ENCODE measurements at places on chromosomes 16 and 17.
A peak's percentile ranks its signal among the peaks of the same experiment; 100 is the strongest.

- DNase-seq: no peak
Observed at GRCh38 chr16:71426880-71427615, 14.8 kb downstream of the TLE7 start.

GRCh38 chr17:36001862-36002603 is 680 bp upstream of the CCL15 start:
- DNase-seq: no peak

GRCh38 chr17:78346605-78347250 is 13.1 kb downstream of the SOCS3 start:
- DNase-seq: no peak

GRCh38 chr16:88487920-88488851 is 35.1 kb downstream of the ZFPM1 start:
- DNase-seq: no peak

- DNase-seq: no peak
Observed at GRCh38 chr17:11331547-11332513, 90.8 kb downstream of the SHISA6 start.

GRCh38 chr16:12257926-12258561 is 281.5 kb downstream of the SNX29 start:
- no peak for DNase-seq

DNA sequence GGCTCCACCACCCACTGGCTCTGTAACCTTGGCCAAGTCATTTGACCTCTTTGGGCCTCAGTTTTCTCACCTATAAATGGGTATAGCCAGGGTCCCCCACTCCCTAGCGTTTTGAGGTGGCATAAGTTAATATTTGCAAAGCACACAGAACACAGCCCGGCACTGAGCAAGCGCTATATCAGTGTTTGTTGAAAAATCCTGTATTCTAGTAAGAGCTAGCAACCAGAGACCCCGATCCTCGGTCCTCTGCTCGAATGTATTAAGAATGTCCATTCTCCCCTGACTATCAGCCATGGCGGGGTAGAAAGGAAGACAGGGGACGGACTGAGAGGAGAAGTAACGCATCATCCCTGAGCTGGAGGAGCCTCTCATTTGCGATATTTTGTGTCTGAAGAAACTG is 131.2 kb downstream of the IRF8 start:
- no peak for DNase-seq

DNA sequence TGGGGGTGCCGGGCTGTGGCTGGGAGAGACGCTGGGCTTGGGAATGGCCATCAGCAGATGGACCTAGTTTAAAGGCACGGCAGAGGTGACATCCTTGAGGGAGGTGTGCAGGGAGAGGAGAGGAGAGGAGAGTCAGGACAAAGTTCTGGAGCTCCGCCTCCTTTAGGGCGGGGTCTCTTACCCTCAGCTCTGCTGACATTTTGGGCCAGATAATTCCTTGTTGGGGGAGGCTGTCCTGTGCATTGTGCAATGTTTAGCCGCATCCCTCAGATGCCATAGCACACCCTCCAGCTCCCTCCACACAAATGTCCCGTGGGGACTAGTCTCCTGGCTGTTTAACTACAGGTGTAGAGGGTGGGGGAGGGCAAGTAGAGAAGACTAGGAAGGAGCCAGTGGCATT is 48.3 kb downstream of the ARHGAP23 start:
- no peak for DNase-seq

DNA sequence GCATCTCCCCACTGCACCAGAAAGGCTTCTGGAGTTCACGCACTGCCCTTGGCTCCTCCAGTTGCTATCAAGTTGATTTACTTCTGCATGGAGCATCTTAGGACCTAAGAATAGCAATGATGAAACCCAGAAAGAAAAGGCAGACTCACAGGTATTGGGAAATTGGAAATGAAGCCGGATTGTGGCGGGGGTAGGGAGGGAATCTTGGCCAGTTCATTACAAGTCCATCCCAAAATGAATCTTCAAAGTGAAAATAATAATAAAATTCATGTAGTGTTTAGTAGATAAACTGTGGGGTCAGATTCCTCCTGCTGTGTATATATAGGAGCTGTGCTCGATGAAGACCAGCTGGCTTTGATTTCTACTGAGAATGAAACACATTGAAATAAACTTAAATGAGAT is 33.7 kb downstream of the TEKT3 start:
- DNase-seq: no peak

DNA sequence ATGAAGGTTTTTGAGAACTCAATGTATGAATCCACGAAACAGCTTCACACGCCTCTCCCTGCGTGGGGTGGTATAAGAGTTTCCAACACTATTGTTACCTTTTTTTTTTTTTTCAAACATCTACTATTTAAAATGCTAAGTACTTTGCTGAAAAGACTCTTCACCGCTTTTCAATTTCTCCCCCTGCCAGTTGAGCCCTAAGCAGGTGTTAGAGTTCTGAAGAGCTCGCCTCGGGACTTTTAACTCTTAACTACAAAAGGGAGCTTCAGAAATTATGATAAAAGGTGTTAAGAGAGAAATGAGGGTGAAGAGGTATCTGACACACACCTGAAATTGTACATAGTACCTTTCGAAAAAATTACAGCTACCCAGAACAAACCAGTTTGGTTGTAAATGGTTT is 20.9 kb upstream of the PSMD7 start:
- DNase-seq: no peak

GRCh38 chr16:12763517-12763916 is 40.2 kb downstream of the CPPED1 start:
- no peak for DNase-seq

GRCh38 chr16:67257486-67258160 is 8.8 kb downstream of the SLC9A5 start:
- no peak for DNase-seq

DNA sequence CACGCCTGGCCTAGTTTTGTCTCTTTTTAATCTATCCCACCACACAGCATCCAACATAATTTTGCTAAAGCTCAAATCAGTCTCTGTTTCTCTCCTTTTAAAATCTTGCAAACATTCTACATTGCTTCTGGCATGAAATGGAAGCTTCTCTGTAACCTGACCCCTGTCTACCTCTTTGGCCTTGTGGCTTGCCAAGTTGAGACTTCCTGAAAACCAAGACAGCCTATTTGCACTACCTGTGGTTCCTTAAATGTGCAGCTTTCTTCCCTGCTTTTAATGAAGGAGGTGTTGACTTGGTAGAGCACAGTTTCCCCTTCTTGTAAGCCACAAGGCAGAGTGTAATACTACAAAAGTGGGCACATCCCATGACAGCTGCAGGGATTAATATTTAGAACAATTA is 6.0 kb upstream of the CCL3 start:
- no peak for DNase-seq

DNA sequence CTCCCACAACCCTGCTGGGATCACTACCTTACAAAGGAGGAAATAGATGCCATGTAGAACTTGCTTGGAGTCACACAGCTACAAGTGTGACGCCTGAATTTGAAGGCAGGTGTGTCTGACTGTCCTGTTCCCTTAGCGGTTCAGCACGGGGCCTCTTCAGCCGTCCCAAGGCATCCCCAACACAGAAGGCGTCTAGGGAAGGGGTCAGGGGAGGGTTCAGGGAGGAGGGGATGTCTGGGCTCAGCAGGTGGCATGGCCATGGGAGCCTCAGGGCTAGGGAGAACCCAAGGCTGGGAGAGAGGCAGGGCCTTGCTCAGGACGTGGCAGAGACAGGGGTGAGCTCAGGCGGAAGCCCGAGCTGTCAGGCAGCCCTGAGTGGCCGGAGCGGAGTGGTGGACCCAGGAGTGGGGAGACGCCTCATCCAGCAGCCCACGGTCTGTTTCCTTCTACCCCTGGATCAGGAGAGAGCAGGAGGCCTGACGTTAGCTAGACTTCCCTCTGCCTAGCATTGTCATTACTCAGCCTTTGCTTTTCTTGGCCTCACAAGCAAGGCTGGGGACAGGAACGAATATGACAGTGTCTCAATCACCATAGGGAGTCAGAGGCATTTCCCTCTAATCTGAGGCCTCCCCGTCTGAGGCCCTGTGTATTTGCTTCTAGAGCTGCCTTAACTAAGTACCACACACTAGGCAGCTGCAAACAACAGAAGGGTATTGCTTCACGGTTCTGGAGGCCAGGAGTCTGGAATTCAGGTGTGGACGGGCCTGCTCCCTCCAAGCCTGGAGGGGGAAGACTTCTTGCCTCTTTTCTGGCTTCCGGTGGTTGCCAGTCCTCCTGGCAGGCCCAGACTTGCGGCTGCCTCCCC is 31.3 kb upstream of the ANKRD40CL start:
- DNase-seq: no peak

DNA sequence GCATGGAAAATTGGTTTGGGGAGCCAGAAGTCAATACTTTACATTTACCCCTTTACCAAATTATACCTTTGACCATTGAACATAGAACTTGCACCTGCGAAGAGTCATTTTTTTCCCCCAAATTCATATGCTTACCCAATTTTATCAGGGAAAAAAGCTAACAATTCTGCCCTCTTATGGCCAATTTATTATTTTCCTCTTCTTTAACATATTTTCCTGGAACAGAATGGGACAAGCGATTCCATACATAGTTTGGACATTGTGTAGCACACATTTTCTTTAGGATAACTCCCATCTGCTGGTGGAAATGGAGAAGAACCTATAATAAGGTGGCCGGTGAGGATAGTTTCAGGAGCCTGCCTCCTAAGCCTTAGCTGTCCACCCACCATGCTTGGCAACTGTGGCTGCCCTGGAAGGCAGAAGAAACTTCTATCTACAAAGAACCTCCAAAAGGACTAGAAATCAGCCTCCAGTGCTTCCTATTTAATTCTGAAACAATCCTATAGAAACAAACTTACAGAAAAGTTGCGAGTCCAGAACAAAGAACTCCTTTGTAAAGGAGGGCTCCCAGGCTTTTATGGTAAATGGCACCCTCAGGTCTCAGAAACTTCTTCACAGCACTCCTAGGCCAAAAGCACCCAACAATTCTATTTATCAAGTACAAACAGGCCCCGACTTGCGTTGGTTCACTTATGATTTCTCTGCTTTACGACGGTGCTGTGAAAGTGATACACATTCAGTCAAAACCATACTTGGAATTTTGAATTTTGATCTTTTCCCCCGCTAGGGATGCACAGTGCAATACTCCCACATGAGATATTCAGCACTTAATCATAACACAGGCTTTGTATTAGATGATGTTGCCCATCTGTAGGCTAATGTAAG is 64.1 kb upstream of the CACNG4 start:
- DNase-seq: no peak

DNA sequence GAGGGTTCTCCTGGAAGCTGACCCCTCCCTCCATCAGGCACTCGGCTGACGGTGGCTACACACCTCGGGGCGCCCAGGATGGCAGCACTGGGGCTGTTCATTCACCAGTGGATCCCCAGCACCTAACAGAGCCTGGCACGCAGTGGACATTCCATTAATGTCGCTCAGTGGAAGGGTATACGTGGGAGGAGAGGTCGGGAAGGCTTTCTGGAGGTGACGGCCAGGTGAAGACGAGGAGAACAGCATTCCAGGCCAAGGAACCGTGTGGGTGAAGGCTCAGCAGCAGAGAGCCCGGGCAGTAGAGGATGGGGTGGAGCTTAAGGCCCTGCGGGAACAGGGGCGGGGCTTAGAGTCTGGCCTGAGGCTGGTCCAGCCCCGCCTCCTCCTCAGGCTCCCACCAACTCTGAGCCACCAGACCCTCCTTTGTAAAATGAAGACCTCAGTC is 2.5 kb upstream of the HS3ST6 start:
- DNase-seq: no peak

- no peak for DNase-seq
Observed at GRCh38 chr17:49946964-49947584, 21.9 kb upstream of the DLX4 start.

DNA sequence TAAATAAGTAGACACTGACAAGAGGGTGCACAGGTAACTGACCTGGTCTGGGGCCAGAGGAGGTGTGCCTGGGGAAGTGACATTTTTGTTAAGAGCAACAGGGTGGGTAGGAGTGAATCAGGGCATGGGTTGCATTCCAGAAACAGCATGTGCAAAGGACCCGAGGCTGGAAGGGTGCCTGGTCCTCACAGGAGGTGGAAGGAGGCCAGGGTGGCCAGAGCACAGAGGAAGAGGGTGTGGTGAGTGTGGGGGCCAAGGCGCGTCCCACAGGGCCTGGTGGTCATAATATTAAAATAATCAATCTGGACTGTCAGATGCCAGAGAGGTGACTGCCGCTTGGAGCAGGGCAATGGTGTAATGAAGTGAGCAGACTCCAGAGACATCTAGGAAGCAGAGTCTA is 14.3 kb downstream of the ARHGAP23 start:
- no peak for DNase-seq

- peak; percentile 77 for DNase-seq
Observed at GRCh38 chr17:29180034-29180787, at the start of gene MYO18A. MYO18A (minus strand) TSS chr17:29180398; CDS start chr17:29166940, 13,458 bp downstream.

- peak; percentile 36 for DNase-seq
Observed at GRCh38 chr17:17176341-17176740, 29.8 kb downstream of the PLD6 start.

- peak; percentile 74 for DNase-seq
Observed at GRCh38 chr17:35373534-35373983, at the start of gene SLFN11. SLFN11 (minus strand) TSS chr17:35373621; CDS start chr17:35363807, 9,814 bp downstream.

- DNase-seq: no peak
Observed at GRCh38 chr17:10042589-10043244, 137.6 kb upstream of the RCVRN start.

GRCh38 chr16:69613378-69614154 is 47.8 kb downstream of the NFAT5 start:
- no peak for DNase-seq

- DNase-seq: peak; percentile 44
Observed at GRCh38 chr16:83952940-83953795, at the start of gene OSGIN1. OSGIN1 (plus strand) TSS chr16:83953240; CDS start chr16:83957672, 4,432 bp downstream.

- DNase-seq: no peak
Observed at GRCh38 chr17:76546556-76547182, 6.8 kb downstream of the PRCD start.

- no peak for DNase-seq
Observed at GRCh38 chr17:46873941-46874645, 22.7 kb downstream of the WNT9B start.

DNA sequence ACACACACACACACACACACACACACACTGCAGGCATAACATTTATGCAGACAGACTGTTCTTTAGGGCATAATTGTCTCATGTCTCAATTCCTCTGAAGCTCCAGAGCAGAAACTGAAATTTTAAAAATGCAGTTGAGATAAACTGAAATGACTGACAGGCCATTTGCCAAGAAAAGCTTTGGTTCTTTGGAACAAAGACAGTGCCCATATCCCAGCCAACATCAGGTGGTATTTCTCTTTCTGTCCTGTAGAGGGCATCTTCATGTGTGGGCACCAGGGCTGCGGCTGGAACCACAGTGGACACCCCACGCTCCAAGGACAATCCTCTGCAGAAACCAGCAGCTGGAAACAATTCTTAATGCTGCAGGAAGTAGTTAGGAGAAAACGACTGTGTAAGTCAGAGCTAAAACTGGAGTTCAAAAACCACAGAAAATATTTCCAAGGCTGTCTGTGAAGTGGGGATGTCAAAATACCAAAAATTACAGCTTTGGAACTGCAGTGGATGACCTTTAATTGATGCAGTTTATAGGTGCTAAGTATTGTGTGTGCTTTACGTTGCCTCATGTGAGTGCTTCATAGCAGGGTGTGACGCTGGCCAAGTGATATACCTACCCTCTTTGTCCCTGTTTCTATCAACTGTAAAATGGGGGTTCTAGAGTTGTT is 10.6 kb upstream of the MEFV start:
- no peak for DNase-seq

Measured in activated CD4-positive, alpha-beta T cell treated with anti-CD3 and anti-CD28 coated beads, Interleukin-2, amount 50 U/mL, for 1 hour (primary cell).